Stimulated activated CD4-positive, alpha-beta T cell treated with anti-CD3 and anti-CD28 coated beads, Interleukin-1b, Interleukin-23, amount 100 ng/mL, for 1 hour (primary cell): ENCODE measurements at places on chromosomes 2 and 18.

GRCh38 chr18:54835944-54836343, 7.7 kb downstream of the RAB27B start:
- no peak for DNase-seq

GRCh38 chr18:61579581-61579980, 246.4 kb downstream of the CDH20 start:
- DNase-seq = no peak

GRCh38 chr2:159710601-159711180, 1.6 kb upstream of the MARCHF7 start:
- DNase-seq = no peak

GRCh38 chr2:58967736-58968135, 726.6 kb upstream of the FANCL start:
- DNase-seq = no peak

- no peak for DNase-seq
Measured at GRCh38 chr2:222295368-222296062, 3.3 kb downstream of the PAX3 start.
